Stimulated activated CD8-positive, alpha-beta memory T cell treated with anti-CD3 and anti-CD28 coated beads, Interleukin-12 subunit alpha, Interleukin-12 subunit beta, amount 100 ng/mL, for 4 hours (primary cell): ENCODE measurements at places on chromosomes 5 and 9.

DNA sequence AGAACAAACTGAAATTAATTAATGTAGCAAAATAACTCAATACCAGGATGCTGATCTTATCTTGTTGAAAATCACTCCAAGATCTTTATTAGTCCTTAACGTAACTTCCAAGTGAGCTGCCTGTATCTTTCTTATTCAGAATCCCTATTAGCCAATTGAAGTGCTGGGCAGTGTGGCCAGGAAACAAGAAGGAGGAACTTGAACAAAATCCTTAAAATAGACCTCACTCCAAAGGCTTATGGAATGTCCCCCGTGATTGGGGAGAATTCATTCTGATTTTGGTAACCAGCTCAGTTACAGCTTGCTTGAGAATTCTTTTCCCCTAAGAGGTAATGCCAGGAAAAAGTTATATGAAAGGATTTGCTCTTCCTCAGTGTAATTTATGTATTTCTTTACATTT is 171.0 kb downstream of the DEPDC1B start:
- DNase-seq = no peak

DNA sequence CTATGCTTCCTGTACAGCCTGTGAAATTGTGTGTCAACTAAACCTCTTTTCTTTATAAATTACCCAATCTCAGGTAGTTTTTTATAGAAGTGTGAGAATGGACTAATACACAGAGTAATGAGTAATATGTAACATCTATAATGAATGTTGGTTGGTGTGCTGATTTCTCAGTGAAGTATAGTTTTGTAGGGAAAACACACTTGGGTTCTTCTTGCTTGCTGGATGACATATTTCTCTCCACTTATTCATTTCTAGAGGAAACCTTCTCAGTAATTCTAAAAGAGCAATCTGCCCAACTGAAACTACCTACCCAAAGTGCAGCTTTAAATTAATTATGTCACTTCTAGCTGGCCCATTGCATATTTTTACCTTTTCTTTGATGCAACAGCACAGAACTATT is 81.1 kb upstream of the RORB start:
- no peak for DNase-seq

DNA sequence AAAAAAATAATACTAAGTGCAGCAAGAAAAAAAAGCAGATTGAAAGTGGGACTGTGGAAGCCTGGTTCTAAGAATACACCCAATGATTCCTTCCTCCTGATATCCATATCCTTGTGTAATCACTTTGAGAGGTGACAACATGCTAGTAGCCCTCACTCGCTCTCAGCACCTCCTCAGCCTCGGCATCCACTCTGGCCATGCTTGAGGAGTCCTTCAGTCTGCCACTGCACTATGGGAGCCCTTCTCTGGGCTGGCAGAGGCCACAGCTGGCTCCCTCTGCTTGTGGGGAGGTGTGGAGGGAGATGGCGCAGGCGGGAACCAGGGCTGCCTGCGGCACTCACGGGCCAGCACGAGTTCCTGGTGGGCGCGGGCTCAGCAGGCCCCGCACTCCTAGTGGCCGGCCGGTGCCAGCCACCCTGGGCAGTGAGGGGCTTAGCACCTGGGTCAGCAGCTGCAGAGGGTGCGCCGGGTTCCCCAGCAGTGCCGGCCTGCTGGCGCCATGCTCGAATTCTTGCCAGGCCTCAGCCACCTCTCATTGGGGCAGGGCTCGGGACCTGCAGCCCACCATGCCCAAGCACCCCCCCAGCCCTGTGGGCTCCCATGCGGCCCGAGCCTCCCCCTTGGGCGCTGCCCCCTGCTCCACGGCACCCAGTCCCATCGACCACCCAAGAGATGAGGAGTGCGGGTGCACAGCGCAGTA is 24.5 kb upstream of the SELENOP start:
- no peak for DNase-seq

DNA sequence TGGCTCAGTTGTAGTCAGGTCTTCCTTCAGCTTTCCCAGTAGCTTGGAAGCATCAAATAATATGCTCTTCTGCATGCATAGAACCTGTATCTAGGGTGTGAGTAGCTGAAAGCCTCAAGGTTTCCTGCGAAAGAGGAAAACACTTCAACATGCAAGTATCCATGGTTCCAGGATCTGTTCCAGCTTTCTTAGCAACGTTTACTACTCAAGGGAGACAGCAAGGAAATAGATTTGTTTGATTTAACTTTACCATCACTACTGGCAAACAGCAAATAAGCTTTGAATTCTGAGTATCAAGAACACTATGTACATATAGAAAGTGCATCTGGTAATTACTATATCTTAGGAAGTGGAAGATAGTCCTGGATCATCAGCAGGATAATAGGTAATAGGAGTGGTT is 341.0 kb downstream of the PRR16 start:
- no peak for DNase-seq

GRCh38 chr9:127417131-127418036 is 6.8 kb upstream of the ZNF79 start:
- DNase-seq = no peak

DNA sequence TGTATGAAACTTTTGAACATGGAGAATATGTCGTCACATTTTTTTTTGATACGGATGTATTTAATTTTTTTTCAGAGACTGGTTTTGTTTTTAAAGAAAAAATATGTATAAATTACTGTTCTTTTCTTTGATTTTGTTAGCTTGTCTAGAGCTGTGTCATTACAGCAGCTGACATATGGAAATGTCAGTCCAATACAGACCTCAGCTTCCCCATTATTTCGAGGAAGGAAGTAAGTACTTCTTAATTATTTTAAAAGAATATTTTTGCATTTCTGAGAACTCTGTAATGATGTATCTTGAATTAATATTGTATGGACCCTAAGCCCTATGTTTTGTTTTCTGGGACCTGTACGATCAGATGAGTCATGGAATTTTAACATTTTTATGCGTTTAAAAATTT is 7.6 kb downstream of the TENT2 start:
- DNase-seq = no peak

DNA sequence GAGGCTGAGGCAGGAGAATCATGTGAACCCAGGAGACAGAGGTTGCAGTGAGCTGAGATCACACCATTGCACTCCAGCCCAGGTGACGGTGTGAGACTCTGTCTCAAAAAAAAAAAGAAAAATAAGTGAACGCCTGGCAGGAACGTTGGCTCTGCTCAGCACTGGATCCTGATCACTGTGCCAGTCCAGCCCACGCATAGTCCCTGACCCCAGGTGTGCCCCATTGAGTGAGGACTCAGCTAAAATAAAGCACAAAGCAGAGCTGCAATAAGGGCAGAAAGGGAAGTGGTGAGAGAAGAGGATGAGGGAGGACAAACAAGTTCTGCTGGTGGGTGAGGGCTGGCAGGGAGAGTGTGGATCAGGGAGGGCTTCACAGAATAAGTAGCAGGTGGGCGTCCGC is 4.3 kb downstream of the GRHPR start:
- no peak for DNase-seq

DNA sequence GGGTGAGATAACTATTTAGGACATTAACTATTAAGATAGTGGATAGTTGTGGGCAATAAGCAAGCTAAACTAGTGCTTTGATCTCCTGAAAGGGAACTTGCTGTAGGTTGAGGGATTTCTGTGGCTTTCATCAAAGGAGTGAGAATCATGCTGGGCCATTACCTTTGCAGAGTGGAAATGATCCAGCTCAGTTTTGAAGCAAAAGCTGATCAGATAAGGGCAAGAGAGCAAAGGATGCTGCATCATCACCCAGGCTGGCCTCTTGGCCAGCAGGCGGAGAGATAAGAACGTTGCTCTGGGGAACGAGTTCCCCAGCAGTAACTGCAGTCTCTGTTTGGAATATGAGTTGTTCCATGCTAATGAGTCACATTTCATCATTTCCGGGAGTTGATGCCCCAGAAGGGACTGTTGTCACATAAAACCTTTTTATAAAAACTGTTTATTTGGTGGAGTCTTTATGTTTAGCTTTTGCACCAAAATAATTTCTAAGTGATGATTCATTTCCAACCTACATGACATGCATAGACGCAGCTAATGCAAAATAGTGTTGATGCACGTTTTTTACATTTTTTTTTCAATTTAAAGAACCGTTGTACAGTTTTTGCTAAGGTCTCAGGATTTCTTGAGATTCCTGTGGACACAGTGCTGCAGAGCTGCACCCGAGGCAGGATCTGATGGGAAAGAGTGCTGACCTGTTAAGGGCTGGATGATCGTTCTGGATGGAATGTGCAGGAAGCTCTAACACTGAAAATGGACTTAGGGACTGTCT is 99.3 kb downstream of the ACTBL2 start:
- DNase-seq = no peak
